ENCODE measurements at places on chromosomes 2 and 18.

GRCh38 chr2:110713513-110714362, 18.6 kb upstream of the ACOXL start:
- no peak for DNase-seq
- H3K4me3 ChIP-seq, result no peak overlapping the region
- no peaks in the 10 kb centered on the region for H3K36me3 ChIP-seq
- no peaks in the 10 kb centered on the region for H3K4me1 ChIP-seq

GRCh38 chr2:188364033-188364630, 72.5 kb downstream of the GULP1 start:
- H3K27ac ChIP-seq, result no peak overlapping the region
- peaks cover 5% of the 10 kb centered on the region for H3K4me1 ChIP-seq
- no peaks in the 10 kb centered on the region for H3K27me3 ChIP-seq

DNA sequence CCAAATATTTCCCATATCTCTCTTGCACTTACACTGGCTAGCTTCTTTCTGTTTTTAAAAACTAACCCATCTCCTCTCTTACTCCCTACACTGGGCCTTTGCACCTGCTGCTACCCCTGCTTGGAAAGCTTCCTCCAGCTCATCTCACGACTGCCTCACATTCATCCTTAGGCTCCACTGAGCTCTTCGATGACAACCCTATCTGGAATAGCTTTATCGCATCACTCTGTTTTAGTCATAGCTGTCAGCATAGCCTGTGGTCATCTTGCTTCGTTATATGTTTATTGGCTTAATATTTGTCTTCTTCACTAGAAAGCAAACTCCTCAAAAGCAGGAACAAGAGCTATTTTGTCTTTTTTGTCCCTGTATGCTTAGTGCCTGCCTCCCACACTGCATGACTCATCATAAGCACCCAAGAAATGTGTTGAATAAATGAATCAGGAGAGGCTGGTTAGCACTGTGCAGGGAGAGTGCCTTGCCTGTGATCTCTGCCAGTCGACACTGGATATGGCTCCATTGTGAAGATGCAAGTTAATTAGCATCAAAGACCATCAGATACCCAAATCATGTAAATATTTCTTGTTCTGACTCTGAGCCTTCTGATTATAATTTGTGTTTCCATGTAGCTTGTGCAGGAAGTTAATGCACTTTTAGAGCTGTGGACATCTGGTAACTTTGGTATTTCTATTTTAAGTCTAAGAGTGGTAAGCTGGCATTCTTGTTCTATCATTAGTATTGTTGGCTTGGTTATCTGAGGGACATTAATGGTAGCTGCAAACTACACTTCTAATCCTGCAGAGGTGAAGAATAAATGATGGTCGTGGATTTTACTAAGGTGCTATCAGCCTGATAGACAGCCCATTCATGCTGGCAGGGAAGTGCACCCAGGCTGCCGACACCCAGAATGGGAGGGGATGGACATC, 10.3 kb upstream of the DYTN start:
- H3K36me3 ChIP-seq, result no peaks in the 10 kb centered on the region
- H3K27ac ChIP-seq, result no peak overlapping the region
- H3K4me3 ChIP-seq, result no peak overlapping the region
- no peak for DNase-seq
- H3K4me1 ChIP-seq, result no peaks in the 10 kb centered on the region
- no peaks in the 10 kb centered on the region for H3K27me3 ChIP-seq

- DNase-seq, result no peak
- H3K27ac ChIP-seq, result no peak overlapping the region
- no peak overlapping the region for H3K4me3 ChIP-seq
- H3K36me3 ChIP-seq, result no peaks in the 10 kb centered on the region
Observed at GRCh38 chr2:120465701-120465988, 119.7 kb downstream of the INHBB start.

DNA sequence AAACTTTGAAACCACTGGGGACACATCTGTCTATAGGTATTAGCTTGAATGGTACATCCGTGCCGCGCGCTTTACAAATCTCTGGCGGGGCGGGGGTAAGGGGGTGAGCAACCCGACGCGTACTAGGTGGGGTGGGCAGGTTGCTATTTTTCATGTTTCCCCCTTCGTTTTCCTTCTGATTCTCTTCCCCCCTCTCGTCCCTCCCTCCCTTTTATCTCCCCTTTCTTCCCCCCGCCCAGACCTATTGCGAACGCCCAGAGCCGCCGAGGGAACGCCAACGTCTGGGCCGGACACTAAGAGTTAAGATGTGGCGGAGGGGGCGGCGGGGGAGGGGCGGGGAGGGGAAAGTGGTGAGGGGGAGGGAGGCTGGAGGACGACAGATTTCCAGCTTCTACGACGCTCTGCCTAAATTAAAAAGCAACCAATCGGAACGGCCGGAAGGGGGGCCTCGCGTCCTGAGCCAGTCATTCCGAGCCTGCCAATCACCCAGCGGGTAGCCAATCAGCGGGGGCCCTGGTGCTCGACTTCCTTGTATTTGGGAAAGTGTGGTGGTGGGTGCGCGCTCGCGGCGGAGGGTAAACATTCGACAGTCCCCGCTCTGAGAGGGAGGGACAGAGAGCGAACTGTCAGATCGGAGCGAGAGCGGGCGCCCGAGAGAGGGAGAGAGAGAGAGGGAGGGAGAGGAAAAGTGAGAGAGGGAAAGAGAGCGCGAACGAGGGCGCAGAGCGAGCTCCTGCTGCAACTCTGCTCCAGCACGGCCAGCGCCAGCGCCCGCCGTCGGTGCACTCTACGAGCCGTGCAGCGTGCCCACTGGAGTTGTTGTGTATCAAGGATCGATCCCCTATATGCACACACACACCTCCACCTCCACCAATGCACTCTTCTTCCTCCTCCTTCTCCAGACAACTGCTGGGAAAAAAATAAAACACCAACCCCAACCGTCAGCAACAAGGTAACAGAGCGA, at the start of gene POU3F3:
Gene POU3F3 (plus strand): TSS at position 582 of the 964 bp plus-strand sequence. CDS start 1,396 bp downstream, outside the sequence.
- no peak within 1 kb of the TSS for H3K27ac ChIP-seq
- no peaks in the 10 kb centered on the region for H3K36me3 ChIP-seq
- H3K4me1 ChIP-seq, result peaks cover 7% of the 10 kb centered on the region
- H3K27me3 ChIP-seq, result peaks cover 49% of the 10 kb centered on the region
